ENCODE measurements at places on chromosomes 6 and 20. TPM values are rescaled to one million over a fixed set of nuclear protein-coding genes. Genes with fewer than 3 reads are reported as not detected.
A peak's percentile ranks its signal among the peaks of the same experiment; 100 is the strongest.

- no peak for DNase-seq
These were observed 1071.8 kb upstream of the CITED2 start for GRCh38 chr6:140446241-140446640.

GRCh38 chr6:141467881-141468280 lies 664.8 kb upstream of the GJE1 start:
- no peak for DNase-seq

DNA sequence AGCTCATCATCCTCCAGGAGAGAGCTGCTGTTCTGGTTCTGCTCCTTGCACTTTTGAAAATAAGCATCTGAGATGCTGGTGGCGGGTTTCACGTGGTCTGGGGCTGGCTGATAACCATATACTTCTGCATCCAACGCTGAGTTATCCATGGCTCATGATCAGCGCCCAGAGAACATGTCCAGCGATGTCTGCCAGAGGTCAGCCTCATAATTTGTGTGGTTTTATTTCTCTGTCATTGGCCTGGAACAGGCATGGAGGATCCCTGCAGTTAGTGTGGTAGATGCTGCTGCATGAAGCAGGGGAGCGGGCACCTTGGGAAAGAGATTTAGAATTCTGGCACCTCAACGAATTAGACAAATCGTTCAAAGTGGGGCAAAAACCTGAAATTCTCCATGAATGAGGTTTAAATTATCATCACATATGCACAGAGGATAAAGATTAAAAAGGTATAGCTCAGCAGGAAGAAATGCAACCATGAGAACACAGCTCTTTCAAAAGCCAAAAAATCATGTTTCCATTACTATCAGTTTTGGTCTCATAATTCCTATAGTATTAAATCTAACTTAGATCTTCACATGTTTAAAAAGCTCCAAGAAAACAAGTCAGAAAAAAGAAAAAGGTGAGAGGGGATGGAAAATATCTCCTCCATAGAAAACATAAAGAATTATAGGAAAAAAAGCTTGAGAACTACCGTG lies 157.2 kb downstream of the SOD2 start:
- DNase-seq: no peak

- DNase-seq: no peak
These were observed 310.7 kb downstream of the KIF16B start for GRCh38 chr20:16262594-16262993.

- DNase-seq: no peak
These were observed 23.6 kb upstream of the TGM6 start for GRCh38 chr20:2357114-2357513.

Gene ADAM33
- 29.4 TPM for polyA plus RNA-seq

DNA sequence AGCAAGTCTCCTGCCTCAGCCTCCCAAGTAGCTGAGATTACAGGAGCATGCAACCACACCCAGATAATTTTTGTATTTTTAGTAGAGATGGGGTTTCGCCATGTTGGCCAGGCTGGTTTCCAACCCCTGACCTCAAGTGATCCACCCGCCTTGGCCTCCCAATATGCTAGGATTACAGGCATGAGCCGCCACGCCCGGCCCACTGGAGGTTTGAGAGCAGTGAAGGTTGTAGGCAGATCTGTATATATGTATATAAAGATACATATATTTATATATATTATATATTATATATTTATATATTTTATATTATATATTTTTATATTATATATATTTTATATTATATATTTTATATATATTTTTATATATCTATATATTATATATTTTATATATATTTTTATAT lies 38.2 kb upstream of the TTPAL start:
- no peak for DNase-seq

- peak; percentile 93 for DNase-seq
These were observed 78.1 kb upstream of the TRAF3IP2 start for GRCh38 chr6:111683749-111684267.

DNA sequence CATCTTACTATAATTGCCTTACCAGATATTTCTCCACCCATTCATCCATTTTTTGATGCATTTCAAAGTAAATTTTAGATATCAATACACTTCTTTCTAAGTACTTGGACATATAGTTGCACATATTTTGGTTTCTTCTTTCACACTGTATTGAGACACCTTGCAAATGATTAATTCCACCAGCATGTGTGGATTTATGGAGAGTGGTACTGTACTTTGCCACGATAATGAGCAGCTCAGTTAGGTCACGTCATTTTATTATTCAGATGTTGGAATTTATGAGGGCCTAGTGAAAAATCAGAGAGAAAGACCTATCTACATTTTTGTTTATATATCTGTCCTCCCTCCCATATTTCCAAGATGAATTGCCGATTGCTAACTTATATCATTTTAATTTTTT lies 5.3 kb downstream of the NFYA start:
- DNase-seq: no peak

Gene ZNF831
- not detected for polyA plus RNA-seq

- no peak for DNase-seq
These were observed 62.6 kb downstream of the BACH2 start for GRCh38 chr6:90233994-90234393.

GRCh38 chr6:107706516-107707115 lies 117.5 kb downstream of the SCML4 start:
- DNase-seq: no peak

DNA sequence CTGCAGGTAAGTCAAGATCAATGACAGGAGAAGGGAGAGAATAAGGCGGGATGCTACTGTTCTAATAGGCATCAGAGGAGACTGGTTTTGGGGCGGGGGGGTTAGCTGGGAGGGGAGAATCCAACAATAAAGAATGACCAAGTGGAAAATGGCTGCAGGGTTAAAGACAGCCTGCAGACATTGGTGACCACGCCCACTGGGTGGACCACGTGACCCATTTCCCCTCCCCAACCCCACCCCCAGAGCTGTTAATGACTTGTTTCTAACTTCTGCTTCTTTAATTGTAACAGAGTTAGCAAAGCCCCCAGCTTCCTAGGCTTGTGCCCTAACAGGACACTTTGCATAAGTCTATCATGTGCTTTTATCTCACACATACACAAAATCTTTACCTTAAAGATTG lies 344.5 kb downstream of the KIF16B start:
- no peak for DNase-seq

DNA sequence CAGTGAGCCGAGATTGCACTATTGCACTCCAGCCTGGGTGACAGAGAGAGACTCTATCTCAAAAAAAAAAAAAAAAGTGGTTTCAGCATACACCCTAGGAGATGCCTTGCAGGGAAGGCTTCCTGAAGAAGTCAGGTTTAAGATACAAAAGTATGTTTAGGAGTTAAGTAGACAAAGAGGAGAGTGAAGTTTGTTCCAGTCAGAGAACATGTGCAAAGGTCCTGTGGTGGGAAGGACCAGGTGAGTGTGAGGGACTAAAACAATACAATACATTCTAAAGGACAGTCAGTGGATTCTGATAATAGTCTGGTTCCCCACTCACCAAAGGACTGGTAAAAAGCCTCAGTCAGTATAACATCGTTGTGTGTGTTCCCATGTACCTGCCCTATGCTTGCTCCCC lies 299.3 kb downstream of the HIVEP2 start:
- DNase-seq: no peak

Gene TRIM40
- polyA plus RNA-seq: not detected

GRCh38 chr6:24951811-24952299 lies 16.1 kb upstream of the RIPOR2 start:
- DNase-seq: no peak

Gene EDN3
- polyA plus RNA-seq: not detected

Gene GDAP1L1
- polyA plus RNA-seq: not detected

DNA sequence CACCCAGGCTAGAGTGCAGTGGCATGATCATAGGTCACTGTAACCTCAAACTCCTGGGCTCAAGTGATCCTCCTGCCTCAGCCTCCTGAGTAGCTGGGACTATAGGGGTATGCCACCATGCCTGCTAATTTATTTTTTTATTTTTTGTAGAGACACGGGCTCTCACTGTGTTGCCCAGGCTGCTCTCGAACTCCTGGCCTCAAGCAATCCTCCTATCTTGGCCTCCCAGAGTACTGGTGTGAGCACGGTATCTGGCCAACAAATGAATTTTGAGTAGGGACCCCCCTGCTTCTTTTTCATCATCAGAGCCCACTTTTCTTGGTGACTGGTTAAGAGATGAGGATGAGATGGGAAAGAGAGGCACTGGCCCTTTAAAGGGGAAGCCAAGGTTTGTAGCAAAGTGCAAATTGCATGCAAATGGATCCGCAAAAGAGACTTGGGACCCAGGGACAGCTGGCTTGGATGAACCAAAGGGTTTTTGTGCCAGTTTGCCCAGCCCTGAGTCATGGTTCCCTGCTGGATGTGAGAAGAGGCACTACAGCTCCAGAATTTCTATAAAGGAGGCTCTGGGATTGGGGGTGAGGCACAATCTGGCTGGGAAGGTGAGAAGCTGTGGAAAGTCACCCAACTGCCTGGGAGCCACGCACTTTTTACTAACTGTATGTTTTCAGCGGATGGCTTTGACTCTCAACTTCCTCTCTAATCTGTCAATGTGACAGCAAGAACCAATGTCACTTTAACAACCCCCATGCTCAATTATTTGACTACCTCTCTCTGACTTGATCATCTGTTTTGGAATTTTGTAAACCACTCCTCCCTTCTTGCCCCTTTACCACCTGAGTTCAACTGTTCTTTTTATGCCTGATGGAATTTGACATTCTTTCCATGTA lies 58.7 kb upstream of the RNF24 start:
- DNase-seq: no peak

Gene FAM83C
- not detected for polyA plus RNA-seq

- DNase-seq: no peak
These were observed 3.0 kb upstream of the LINC00237 start for GRCh38 chr20:21109144-21109543.

DNA sequence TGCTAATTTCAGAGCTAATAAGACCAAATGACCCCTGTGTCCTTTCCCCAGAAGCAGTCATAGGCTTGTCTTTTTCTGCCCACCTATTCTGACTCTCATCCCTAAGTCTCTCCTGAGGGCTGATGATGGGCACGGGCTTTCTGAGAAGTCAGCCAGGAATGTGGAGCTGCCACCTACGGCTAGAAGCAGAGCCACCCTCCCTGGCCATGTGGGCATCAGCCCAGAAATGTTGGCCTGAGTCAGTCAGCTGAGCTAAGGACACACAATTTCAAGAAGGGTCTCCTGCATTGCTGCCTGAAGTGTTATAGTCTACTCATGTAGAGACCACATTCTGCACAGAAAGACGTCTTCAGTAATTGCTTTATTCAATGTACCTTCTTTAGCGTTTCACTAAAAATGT lies 17.1 kb downstream of the MYLIP start:
- DNase-seq: no peak

DNA sequence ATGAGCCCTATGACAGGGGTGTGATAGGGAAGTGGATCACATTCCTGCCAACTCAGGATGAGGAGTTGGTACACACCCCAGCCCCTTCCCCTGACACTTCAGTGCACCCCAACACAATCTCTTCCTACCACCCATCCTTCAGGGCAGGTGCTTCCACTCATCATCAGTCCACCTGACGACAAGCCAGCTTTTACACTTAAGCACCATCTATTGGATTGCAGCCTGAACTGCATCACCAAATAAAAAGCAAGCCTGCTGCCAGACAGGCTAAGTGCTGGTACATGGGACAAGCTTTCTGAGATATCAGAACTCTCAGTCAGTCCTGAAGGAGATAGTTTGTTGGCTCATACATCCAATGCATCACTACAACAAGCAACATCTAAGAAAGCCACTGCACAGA lies 69.0 kb upstream of the TMEM200A start:
- no peak for DNase-seq

Gene STK4
- 19.0 TPM for polyA plus RNA-seq

DNA sequence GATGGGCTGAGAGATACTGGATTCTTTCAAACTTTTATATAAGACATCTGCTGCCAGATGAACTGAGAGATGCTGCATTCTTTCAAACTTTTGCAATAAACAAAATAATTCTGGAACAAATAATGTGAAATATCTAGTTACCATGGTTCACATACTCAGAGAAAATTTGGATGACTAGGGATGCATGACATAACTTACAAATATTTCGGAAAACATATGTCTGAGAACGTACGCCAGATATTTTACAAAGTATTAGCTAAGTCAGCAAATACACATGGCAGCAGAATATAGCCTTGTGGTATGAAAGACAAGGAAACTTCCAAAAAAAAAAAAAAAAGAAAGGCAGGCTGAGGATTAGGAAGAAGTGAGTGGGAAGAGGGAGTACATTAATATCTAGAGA lies 113.3 kb upstream of the TRAF3IP2 start:
- DNase-seq: no peak

DNA sequence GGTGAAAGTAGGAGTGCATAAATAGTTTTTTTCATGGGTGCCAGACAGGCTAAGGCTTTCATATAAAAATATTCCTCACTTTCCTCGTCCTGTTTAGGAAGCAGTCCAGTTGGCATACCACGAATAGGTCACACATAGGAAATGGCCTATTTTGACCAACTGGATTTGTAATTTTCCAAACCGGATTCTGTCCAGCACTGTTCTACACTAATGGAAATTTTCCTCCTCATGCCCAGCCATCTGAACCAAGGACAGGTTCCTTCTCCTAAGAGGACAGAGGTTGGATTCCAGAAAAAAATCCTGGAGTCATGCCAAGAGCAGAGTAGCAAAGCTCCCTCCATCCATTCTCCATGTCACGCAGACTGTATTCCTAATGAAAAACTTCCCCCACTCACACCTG lies 43.1 kb downstream of the PANK2 start:
- no peak for DNase-seq

Gene MRS2
- 15.3 TPM for polyA plus RNA-seq

Gene HLA-G
- 0.23 TPM for polyA plus RNA-seq

DNA sequence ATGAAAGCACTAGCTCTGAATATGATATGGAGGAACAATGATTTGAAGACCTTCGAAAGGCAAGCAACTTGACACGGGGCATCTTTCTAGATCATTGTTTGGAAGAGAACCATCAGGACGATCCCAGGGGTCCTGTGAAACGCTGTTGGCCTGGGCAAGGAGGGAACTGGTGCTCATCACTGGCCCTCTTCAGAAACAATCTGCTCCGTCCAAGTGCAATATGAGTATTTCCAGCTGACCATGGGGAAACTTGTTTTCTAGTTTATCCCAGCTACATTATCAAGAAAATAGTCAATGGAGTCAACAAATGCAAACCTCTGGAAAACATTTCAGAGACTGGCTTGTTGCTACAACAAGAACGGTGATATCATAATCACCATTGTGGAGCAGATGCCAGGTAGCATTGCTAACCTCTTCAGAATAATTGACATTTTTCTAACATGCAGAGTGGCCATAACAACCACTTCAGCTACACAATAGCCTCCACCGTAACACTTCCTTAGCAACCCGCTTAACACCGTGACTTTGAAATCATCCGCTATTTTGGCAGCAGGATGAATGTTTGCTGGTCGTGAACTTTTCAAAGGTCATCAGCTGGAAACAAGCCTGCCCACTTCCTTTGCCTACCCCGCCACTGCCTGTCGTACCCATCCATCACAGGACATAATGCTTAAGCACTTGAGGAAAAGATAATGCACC lies 112.0 kb upstream of the PDE10A start:
- peak; percentile 31 for DNase-seq

Gene AVP
- not detected for polyA plus RNA-seq

- no peak for DNase-seq
These were observed 77.8 kb downstream of the SYCP2L start for GRCh38 chr6:10964684-10965083.

- peak; percentile 90 for DNase-seq
These were observed 39.4 kb upstream of the CCN6 start for GRCh38 chr6:112014483-112014882.
